ENCODE measurements at places on chromosomes 6 and 20.

- DNase-seq: no peak
These were observed 52.1 kb downstream of the PLAGL1 start for GRCh38 chr6:143955971-143956370.

- DNase-seq: no peak
These were observed 475.6 kb upstream of the CHD6 start for GRCh38 chr20:42093542-42094440.

GRCh38 chr6:79694623-79695343 lies 63.7 kb downstream of the SH3BGRL2 start:
- no peak for DNase-seq

DNA sequence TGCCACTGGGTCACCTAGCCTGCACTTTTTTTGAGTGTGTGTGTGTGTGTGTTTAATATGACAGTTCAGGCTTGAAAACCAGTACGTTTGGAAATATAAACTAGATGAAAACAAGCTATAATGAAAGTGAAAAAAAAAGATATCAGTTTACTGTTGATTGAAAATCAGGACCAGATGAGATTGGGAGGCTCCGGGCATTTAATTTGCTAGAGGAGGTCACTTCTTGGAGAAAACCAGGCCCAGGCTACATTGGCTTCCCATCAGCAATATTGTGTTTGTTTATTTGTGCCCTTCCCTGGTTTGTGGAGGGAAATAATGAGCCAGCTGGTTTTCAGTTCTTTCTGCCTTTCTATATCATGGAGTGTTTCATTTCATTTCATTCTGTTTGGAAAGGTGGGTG lies 246.6 kb upstream of the JAG1 start:
- no peak for DNase-seq

- DNase-seq: no peak
These were observed 178.4 kb upstream of the EYA4 start for GRCh38 chr6:133062696-133063306.

- DNase-seq: no peak
These were observed 22.8 kb downstream of the PPIL6 start for GRCh38 chr6:109417646-109418045.

GRCh38 chr6:21748343-21749056 lies 154.9 kb downstream of the SOX4 start:
- DNase-seq: no peak

DNA sequence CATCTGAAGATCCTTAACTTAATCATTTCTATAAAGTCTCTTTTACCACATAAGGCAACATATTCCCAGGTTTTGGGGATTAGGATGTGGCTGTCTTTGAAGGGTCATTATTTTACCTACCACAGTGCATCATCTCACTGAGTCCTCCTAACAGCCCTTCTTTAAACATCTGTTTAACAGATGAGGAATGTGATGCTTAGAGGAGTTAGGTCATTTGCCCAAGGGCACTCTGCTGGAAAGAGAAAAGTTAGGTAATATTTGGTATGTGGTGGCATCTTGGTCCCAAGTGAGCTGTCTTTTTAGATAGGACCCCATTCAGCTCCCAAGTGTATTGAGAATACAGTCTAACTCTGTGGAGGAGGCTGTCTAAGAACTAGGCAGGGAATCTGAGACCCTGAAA lies 11.0 kb downstream of the MMP24 start:
- DNase-seq: no peak

DNA sequence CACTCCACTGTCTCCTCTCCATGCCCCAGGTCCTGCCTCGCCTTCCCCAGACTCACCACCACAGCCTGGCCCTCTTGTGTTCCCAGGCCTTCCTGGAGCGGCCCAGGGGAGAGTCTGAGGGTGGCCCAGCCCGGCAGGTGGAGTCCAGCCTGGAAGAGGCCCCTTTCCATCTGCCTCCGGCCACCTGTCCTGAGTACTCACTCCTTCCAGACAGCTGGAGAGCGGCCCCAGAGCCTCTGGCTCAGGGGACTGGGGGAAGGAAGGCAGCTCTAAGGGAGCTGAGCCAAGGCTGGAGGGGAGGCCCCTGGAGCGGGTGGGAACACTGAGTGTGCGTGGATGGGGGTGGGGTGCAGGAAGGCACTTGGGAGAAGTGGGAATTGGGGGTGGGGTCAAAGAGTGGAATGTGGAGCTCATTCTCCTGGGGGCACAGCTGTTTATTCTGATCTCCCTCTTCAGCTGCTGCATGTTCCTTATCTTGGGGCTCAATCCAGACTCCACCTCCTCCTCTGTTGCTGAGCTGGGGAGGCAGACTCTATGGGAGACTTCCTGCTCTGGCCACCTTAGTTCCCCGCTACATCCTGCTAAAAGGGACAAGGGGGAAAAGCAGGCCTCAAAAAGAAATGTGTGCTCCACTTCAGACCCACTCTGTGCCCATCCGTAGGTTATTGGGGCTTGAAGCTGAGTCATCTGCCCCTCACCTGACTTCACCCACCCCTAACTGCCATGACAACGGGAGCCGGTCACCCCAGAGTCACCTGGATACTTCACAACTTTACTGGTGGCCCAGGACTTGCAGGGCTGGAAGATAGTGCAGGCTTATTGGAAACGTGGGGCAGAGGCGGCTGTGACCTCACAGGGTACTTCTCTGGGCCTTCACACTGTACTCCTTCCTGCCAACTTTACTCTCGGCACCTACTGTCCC lies 19.5 kb upstream of the TAF8 start:
- no peak for DNase-seq

DNA sequence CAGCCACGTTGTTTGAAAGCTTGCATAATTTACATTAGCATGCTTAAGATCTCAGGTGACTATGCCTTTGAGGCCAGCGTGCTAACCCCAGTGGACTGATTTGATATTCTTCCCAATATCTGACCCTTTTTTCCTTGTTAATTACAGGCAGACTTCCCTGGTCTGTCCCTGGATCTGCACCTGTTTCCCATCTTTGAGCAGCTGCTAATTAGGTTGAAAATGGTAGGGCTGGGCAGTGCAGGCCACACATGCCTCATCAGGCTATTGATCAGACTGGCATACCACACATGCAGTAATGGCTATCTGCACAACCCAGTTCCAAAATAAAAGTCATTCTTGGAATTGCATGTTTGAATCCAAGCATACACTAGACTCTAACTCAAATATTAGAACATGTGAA lies 164.3 kb upstream of the TFAP2D start:
- no peak for DNase-seq

DNA sequence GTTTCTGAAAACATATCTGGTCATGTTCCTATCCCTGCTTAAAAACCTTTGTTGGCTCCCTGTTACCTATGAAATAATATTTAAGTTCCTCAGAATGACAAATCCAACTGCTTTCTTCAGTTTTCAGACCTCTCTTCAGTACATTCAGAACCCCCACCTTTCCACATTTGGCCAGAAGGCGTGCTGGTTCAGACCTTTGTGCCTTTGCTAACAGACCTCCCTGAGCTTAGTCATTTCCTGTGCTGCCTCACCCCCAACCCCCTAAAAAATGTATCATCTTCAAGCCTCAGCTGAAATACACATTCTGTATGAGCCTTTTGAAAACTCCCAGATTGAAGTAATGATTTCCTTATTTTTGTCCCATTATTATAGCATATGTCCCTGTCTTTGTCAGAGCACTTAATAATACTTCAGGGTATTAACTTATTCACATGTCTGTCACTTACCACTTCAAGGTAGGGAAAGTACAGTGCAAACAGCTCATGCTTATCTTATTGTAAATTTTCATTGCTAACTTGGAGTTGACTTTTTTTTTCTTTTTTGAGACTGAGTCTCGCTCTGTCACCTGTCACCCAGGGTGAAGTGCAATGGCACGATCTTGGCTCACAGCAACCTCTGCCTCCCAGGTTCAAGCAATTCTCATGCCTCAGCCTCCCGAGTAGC lies 19.7 kb downstream of the FAM217A start:
- no peak for DNase-seq

DNA sequence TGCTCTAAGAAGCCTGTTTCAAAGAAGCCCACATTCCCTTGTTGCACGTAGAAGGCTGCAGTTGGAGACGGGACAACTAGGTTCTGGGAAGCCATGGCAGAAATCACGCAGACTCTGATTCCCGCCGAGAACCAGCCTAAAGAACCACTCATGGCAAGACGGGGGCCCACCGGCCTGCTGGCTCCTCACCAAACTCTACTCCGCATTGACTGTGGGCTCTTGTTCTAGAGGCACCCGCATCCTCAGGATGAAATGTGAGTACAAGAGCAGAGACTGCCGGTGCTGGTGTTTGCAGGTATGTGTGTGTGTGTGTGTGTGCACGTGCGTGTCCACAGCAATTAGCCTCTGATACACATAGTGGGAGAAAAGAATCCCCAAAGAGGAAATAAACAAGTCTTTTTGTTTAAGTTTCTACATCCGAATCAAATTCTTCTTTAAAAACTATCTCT lies 42.3 kb upstream of the NR2E1 start:
- DNase-seq: no peak

DNA sequence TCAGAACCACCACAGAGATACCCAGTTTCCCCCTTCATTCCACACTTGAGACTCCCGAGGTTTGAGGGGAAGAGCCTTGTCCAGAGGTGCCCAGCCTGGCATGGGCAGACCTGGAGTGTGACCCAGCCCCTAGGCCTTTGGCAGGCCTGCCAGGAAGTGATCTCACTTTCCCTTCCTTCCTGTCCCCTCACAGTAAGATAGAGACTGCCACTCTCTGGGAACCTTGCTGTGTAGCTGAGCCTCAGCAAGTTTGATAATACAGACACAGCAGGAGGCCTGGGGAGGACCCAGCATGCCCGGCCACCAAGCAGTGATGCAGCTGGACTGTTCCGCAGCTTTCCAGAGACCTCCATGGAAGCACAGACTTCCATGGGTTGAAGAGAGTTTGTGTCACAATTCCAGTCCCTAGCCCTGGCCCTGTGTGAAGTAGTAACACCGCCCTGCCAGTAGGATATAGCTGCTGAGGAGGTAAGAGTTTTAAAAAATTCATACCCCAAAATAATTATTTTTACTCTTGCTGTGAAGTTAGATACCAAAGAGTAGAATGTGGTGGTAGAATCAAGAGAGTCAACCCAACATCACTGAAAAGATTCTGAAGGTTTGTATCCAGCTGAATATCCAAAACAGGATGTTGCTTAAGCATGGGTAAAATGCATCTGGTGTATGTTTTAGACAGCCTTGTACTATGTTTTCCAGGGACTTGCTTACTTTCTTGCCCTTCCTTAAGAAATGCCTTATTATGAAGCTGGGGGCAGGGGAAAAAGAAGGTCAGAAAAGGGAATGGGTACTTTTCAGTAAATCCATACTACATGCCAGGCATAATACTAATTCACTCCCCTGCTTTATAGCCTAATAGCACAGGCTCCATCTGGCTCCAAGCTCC lies 16.3 kb downstream of the PKIG start:
- DNase-seq: no peak

GRCh38 chr6:90547991-90548390 lies 38.9 kb downstream of the MAP3K7 start:
- DNase-seq: no peak

Data from right renal pelvis (tissue), 4 donors.